Activated CD4-positive, CD25-positive, alpha-beta regulatory T cell treated with anti-CD3 and anti-CD28 coated beads, Interleukin-2, amount 50 U/mL, for 72 hours (primary cell): ENCODE measurements at places on chromosomes 5 and 9.

DNA sequence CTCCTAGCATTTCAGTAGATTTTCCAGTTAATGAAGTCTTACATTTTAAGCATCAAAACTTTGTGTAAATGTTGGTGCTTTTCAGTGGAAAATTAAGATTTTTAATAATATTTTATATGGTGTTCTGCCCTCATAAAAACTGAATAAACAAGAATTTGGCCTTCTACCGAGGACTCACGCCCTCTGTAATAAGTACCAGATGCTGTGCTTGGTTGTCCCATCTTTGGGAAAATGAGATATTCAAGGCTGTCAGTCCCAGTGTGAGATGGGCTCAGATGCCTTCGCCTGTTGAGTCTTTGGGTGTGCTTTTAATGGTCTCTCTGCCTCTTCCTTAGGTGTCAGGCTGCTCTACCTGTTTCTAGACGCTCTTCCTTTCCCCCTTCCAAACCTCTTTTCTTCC is 28.7 kb downstream of the GALNT12 start:
- DNase-seq = no peak

- no peak for DNase-seq
Measured at GRCh38 chr9:117434566-117434965, 19.7 kb upstream of the ASTN2 start.

- no peak for DNase-seq
Measured at GRCh38 chr5:92956886-92957285, 624.1 kb downstream of the NR2F1-AS1 start.

- no peak for DNase-seq
Measured at GRCh38 chr5:639253-639530, 27.1 kb downstream of the CEP72 start.

- DNase-seq = no peak
Measured at GRCh38 chr9:286071-286740, 71.5 kb downstream of the DOCK8 start.

DNA sequence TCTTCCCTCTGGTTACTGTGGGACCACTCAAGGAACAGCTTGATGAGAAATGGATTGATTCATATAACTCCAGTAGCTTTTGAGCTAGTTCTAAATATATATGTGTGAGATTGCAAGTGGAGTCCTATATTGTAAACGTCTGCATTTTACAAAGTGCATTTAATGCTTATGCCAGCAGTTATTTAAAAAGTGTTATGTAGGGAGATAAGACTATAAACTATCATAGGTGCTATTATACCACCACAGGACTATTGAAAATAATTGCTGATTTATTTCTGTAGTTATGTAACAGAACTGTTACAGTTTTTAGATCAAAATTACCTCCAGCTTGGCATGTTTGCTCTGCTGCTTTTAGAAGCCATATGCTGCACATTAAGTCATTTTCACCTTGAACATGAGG is 36.2 kb downstream of the PTCD2 start:
- no peak for DNase-seq

DNA sequence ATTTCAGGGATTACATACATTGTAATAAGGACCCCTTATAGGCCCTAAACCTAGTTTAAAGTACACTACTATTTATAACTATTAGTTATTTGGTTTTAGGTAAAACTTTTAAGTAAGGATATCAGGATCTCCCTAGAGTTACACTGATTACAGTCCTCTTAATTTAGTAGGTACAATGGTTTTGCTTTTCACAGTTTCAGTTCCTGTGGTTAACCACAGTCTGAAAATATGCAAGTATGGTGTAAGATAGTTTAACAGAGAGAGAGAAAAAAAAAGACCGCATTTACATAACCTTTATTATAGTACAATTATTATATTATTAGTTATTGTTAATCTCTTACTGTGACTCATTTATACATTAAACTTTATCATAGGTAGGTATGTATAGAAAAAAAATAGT is 725.3 kb upstream of the PTPRD start:
- no peak for DNase-seq
